ENCODE measurements at places on chromosomes 11 and 22.

- DNase-seq, result peak; percentile 89
Measured at GRCh38 chr11:96388891-96389719, 607 bp downstream of the CCDC82 start.

- no peak for DNase-seq
Measured at GRCh38 chr11:20754933-20755332, 85.5 kb downstream of the NELL1 start.

DNA sequence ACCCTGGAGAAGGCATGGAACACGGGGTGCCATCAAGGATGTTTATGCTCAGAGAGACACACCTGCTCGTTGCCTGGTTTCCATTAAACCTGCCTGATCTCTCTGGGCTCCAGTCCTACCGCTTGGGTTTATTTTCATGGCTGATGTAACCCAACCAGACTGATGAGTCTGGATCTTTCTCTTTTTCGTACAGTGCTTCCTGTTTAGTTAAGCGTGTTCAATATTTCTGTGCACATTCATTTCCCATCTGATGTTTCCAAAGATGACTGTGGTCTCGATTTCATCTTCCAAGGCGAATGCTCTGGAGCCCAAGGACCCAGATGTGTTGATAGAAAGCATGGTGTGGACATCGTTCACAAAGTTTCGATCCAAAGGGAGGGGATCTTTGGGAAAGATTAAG lies 84.3 kb downstream of the SNX19 start:
- no peak for DNase-seq

- DNase-seq, result no peak
Measured at GRCh38 chr11:1012740-1013630, 23.5 kb downstream of the MUC6 start.

- DNase-seq, result no peak
Measured at GRCh38 chr22:44892243-44892642, 117.6 kb downstream of the PHF21B start.

Data from erythroblast (primary cell).